ENCODE measurements at places on chromosomes 6 and 20. TPM values are rescaled to one million over a fixed set of nuclear protein-coding genes. Genes with fewer than 3 reads are reported as not detected.
A peak's percentile ranks its signal among the peaks of the same experiment; 100 is the strongest.

- no peaks in the 10 kb centered on the region for H3K36me3 ChIP-seq
- H3K4me1 ChIP-seq = peaks cover 12% of the 10 kb centered on the region
- H3K4me3 ChIP-seq = peak within 1 kb of the TSS; percentile 71
- no peak within 1 kb of the TSS for H3K27ac ChIP-seq
Observed at GRCh38 chr6:17281100-17281496, at the start of gene RBM24. Gene RBM24, plus strand, starts transcription at chr6:17281361. Its CDS starts 221 bp downstream, at chr6:17281582.

DNA sequence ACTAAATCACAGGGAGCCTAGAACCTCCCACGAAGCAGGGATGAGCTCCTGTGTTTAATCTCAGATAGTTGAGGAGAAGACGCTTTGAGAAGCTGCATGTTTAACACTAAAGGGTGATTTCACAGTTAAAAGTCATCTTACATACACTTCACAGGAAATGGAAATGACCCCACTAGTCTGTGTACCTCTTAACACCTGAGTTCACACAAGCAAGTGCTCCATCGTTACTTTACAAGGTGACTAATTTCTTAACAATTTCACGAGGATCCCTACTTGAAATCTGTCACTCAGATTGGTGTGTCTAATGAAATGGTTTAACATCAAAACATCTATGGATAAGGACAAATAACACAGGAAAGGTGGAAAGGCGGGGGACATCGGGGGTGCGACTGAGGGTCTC, 93.8 kb upstream of the RPS6KA2 start:
- H3K4me3 ChIP-seq = no peak overlapping the region
- H3K4me1 ChIP-seq = no peaks in the 10 kb centered on the region
- no peaks in the 10 kb centered on the region for H3K27me3 ChIP-seq
- no peak for DNase-seq
- no peak overlapping the region for H3K27ac ChIP-seq

GRCh38 chr6:33768644-33769120, 20.2 kb downstream of the LEMD2 start:
- H3K27ac ChIP-seq = no peak overlapping the region
- H3K4me1 ChIP-seq = peaks cover 6% of the 10 kb centered on the region
- peaks cover 13% of the 10 kb centered on the region for H3K27me3 ChIP-seq
- H3K36me3 ChIP-seq = peaks cover 1% of the 10 kb centered on the region
- no peak overlapping the region for H3K4me3 ChIP-seq

GRCh38 chr6:119314885-119315272, 34.7 kb downstream of the MAN1A1 start:
- no peaks in the 10 kb centered on the region for H3K27me3 ChIP-seq
- DNase-seq = no peak
- H3K27ac ChIP-seq = peak overlapping the region; percentile 79
- peak overlapping the region; percentile 60 for H3K4me3 ChIP-seq
- H3K4me1 ChIP-seq = peaks cover 50% of the 10 kb centered on the region

DNA sequence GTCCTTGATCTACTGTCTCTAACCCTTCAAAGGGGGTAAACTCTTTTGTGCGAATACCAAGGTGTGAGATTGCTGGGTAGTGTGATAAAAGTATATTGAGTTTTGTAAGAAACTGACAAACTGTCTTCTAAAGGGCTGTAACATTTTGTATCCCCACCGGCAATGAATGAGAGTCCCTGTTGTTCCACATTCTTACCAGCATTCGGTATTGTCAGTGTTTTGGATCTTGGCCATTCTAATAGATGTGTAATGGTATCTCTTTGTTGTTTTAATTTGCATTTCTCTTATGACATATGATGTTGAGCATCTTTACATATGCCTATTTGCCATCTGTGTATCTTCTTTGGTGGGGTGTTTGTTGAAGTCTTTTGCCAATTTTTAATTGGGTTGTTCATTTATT, 1090.7 kb downstream of the KIF16B start:
- no peaks in the 10 kb centered on the region for H3K27me3 ChIP-seq
- no peaks in the 10 kb centered on the region for H3K36me3 ChIP-seq
- no peak overlapping the region for H3K4me3 ChIP-seq
- no peak overlapping the region for H3K27ac ChIP-seq

DNA sequence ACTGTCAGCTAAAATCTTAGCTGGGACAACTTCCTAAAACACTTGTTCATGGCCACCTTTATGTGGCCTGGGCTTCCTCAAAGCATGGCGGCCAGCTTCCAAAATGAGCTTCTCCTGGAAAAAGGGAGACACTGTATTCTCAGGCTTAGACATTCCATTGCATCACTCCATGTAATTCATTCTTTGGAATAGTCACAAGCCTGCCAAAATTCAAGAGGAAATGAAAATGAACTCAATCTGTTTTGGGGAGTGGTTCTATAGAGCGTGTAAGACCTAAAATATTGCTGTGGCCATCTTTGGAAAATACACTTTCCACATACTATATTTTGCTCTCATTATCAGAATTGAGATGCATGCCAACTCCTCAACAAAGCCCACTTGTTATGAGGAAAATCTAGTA, 687.0 kb downstream of the KIF16B start:
- H3K27ac ChIP-seq = no peak overlapping the region
- no peaks in the 10 kb centered on the region for H3K4me1 ChIP-seq
- no peaks in the 10 kb centered on the region for H3K27me3 ChIP-seq
- no peaks in the 10 kb centered on the region for H3K36me3 ChIP-seq
- H3K4me3 ChIP-seq = no peak overlapping the region

- no peak overlapping the region for H3K27ac ChIP-seq
- H3K27me3 ChIP-seq = no peaks in the 10 kb centered on the region
- no peak for DNase-seq
- H3K36me3 ChIP-seq = no peaks in the 10 kb centered on the region
- no peaks in the 10 kb centered on the region for H3K4me1 ChIP-seq
Observed at GRCh38 chr6:21381331-21381963, 212.1 kb upstream of the SOX4 start.

GRCh38 chr20:13936781-13937576, 53.4 kb downstream of the SEL1L2 start:
- no peak overlapping the region for H3K27ac ChIP-seq
- DNase-seq = no peak

The DEFB115 gene
- not detected for total RNA-seq

DNA sequence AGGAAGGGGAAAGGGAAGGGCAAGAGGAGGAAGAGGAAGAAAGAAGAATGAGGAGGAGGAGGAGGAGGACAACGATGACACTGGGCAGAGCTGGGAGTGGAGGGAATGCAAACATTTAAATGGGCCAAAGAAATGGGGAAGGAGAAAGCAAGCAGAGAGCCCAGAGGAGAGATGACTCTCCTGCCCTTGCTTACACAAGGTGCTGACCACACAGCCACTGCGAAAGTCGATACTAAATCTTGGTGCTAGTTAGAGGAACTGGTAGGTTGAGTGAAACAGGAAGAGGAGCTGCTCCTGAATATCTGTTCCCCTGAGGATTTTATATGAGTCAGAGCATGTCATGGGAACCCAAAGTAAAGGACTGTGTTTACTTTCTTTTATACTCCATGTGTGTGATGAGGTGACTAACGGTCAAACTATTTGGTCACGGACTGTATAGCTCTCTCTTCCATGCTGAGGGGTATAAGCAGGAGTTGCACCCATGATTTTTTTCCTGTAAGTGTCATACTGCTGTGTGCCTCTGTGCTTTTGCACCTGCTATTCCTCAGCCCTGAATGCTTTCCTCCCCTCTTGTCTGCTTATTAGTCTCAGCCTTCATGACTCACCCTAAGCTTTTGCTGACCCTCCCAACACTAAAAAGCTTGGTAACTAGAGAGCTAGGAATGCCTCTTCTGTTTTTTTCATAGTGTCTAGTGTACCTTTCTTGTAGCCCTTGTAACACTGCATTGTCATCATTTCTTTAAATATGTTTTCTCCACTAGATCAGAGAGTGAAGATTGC, 9.5 kb upstream of the PAQR8 start:
- H3K4me3 ChIP-seq = no peak overlapping the region
- H3K27me3 ChIP-seq = no peaks in the 10 kb centered on the region

DNA sequence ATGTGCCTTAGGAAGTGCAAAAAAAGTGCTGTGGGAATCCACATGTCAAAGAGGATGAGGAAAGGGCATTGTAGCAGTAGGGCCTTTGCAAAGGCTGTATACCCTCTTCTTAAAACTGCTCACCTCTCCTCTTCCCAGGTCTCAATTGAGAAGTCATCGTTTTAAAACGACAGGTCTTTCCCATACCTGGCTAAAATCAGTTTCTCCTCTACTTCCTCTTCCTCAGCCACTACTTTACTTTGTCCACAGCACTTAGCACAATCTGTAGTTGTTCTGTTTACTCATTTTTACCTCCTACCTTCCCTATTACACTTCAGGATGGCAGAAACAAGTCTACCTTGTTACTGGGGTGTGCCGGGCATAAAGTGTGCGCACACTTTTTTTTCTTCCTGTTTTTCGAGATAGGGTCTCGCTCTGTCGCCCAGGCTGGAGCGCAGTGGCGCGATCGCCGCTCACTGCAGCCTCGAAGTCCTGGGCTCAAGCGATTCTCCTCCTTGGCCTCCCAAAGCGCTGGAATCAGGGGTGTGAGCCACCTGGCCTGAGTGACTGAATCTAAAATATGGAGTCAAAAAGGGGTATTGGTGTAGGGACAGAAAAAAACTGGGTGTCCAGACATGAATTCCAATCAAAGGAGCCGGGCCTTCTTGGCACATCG, 9.8 kb upstream of the ELOVL5 start:
- peaks cover 2% of the 10 kb centered on the region for H3K36me3 ChIP-seq
- H3K27me3 ChIP-seq = no peaks in the 10 kb centered on the region
- no peak for DNase-seq
- peak overlapping the region; percentile 99 for H3K27ac ChIP-seq
- peaks cover 34% of the 10 kb centered on the region for H3K4me1 ChIP-seq

The TFAP2D gene
- not detected for total RNA-seq

DNA sequence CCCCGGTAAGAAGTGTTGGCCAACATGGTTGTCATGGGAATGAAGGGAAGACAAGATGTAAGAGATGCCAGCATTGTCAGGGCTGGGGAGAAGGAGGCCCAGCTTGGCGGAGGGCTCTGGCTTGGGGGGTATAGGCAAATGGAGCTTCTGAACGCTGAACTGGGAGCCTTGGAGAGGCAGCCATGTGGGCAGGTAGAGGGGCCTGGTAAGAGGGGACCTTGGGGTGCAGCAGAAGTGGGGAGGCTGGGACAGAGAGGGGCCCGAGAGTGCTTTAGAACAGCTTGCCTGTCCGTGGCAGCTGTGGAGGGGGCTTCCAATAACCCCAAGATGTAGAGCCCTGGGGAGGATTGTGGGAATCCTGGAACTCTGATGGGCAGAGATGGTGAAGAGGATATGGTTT, 3.0 kb downstream of the SLC22A1 start:
- H3K27me3 ChIP-seq = no peaks in the 10 kb centered on the region
- no peak overlapping the region for H3K27ac ChIP-seq
- H3K4me3 ChIP-seq = no peak overlapping the region
- no peaks in the 10 kb centered on the region for H3K36me3 ChIP-seq

- H3K4me1 ChIP-seq = peaks cover 25% of the 10 kb centered on the region
- H3K27me3 ChIP-seq = peaks cover 85% of the 10 kb centered on the region
- no peak for DNase-seq
- no peak overlapping the region for H3K4me3 ChIP-seq
- no peaks in the 10 kb centered on the region for H3K36me3 ChIP-seq
- no peak overlapping the region for H3K27ac ChIP-seq
Observed at GRCh38 chr20:31607640-31608250, 2.7 kb downstream of the ID1 start.

The SIRPG gene
- total RNA-seq = 35.8 TPM

DNA sequence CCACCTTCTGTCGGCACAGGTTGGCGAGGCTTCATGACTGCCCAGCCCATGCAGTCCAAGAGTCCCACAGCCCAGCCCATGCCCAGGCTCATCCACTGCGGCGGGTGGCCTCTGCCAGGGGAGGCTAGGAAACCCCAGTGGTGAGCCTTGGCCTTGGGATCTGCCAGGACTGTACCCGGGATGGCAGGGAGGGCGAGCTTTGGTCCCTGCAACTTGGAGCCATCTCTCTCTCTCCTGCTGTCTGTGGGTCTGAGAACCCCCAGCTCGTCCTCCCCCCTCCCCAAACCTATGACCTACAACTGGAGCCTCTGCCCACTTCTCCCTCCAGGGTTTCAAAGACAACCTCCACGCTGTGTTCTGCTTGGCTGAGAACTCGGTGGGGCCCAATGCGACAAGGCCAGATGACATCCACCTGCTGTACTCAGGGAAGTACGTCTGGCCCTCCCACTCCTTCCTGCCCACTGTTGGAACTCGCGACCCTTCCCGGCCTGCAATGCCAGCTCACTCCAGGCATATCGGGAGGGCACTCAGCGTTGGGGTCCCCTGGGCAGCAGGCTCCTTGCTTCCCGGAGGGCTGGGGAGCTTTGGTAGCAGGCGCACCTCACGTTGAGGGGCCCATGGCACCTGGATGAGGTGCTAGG, 19.7 kb downstream of the NPEPL1 start:
- H3K27ac ChIP-seq = no peak overlapping the region
- no peaks in the 10 kb centered on the region for H3K36me3 ChIP-seq
- DNase-seq = no peak
- no peaks in the 10 kb centered on the region for H3K27me3 ChIP-seq
- no peaks in the 10 kb centered on the region for H3K4me1 ChIP-seq
- H3K4me3 ChIP-seq = no peak overlapping the region

The MICAL1 gene
- 21.2 TPM for total RNA-seq

The TEAD3 gene
- total RNA-seq = 0.66 TPM

GRCh38 chr20:18187020-18187419, 49.4 kb downstream of the KAT14 start:
- H3K27ac ChIP-seq = no peak overlapping the region
- peaks cover 7% of the 10 kb centered on the region for H3K36me3 ChIP-seq
- no peaks in the 10 kb centered on the region for H3K27me3 ChIP-seq
- H3K4me3 ChIP-seq = no peak overlapping the region
- H3K4me1 ChIP-seq = peaks cover 3% of the 10 kb centered on the region

- H3K27ac ChIP-seq = no peak overlapping the region
- no peaks in the 10 kb centered on the region for H3K4me1 ChIP-seq
- DNase-seq = no peak
- H3K27me3 ChIP-seq = peaks cover 21% of the 10 kb centered on the region
- no peaks in the 10 kb centered on the region for H3K36me3 ChIP-seq
- H3K4me3 ChIP-seq = no peak overlapping the region
Observed at GRCh38 chr6:170017603-170018320, 266.3 kb downstream of the ERMARD start.

GRCh38 chr20:55417836-55418235, 587.5 kb downstream of the CBLN4 start:
- no peak for DNase-seq
- no peaks in the 10 kb centered on the region for H3K4me1 ChIP-seq
- H3K27ac ChIP-seq = no peak overlapping the region
- no peak overlapping the region for H3K4me3 ChIP-seq

GRCh38 chr6:54262971-54263370, 45.3 kb upstream of the TINAG start:
- no peak for DNase-seq
- no peak overlapping the region for H3K27ac ChIP-seq
- no peaks in the 10 kb centered on the region for H3K4me1 ChIP-seq
- H3K36me3 ChIP-seq = no peaks in the 10 kb centered on the region
- no peaks in the 10 kb centered on the region for H3K27me3 ChIP-seq

DNA sequence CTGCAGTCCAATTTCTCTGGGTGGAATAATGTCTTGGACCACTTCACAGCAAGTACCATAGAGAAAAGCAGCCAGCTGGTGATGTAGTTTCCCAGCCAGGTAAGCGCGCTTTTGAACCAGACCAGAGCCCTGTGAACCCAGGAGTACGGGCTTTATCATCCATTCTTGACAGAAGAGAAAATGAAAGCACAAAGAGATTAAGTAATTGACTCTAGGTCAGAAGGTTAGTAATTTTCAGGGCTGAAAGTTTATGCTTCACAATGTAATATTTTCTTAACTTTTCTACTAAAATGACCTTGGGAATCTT, 7.1 kb upstream of the UST start:
- no peak for DNase-seq
- H3K4me3 ChIP-seq = no peak overlapping the region
- peaks cover 3% of the 10 kb centered on the region for H3K4me1 ChIP-seq
- no peak overlapping the region for H3K27ac ChIP-seq

Data from activated naive CD8-positive, alpha-beta T cell treated with anti-CD3 and anti-CD28 coated beads for 36 hours (primary cell).